Renal cortical epithelial cell (primary cell): ENCODE measurements at places on chromosomes 1 and 21.
A peak's percentile ranks its signal among the peaks of the same experiment; 100 is the strongest.

DNA sequence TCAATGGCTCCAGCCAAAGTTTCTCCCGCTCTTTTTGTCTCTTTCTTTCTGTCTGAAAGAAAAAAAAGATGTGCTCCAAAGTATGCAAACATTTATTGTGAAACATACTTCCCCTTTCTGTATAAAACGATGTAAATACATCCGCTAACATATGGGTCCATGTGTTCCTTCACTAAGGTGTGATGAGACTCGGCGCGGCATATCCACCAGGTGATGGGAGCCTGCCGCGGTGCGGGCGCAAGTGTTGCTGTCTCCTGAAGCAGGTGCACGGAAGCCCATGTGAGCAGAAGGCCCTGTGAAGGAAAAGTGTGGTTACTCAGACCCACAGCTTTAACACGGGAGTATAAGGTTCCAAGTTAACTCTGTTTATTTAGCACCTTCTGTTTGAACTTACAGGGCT, 466.6 kb upstream of the C1orf87 start:
- no peak for DNase-seq

GRCh38 chr1:115065021-115065420, 24.3 kb downstream of the TSPAN2 start:
- DNase-seq, result no peak

GRCh38 chr21:29033301-29033700, 8.8 kb downstream of the USP16 start:
- DNase-seq, result no peak

DNA sequence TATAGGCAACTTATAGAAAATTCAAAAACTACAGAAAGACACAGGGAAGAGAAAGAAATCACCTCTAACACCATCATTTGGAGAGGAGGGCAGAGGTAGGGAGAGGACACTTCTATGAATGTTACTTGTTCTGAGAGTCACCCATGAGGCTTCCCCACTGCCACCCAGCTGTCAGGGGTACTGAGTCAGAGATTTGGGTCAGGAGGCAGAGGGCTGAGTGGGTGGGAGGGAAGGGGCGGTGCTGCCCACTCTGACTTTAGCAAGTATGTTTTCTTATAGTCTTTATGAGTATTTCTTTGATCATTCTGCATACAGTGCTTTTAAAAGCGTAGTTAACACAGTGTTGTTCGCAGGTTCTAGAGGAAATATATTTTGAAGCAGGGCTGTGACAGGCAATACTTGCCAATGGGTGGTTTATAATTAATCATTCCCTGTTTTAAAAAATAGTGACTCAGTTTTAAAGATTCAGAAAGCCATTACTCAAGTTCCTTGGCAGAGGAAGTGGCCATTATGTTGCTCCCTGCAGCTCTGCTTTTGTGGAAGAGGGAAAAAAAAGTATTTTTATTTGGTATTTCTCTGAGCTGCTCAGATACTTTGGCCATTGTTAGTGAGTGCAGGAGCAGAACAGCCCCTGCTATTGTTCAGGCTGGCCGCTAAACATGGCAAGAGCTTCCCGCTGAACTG, 18.3 kb downstream of the IL6R start:
- DNase-seq, result peak; percentile 95

DNA sequence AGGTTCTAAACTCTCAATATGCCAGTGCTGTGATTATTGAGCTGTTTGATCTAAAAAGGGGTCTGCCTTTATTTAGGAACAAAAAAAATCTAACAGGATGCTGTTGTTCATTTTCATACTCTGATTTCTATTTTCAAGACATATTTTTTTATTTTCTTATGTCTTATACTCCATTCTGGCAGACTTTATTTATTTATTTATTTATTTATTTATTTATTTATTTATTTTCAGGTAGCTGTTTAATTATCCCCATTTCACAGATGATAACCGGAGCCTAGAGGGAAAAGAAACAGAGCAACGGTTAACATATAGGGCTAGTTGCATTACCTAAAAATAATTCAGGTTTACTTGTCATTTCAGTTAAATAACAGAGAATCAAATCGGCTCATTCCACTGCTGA, 174.4 kb downstream of the CENPF start:
- DNase-seq, result no peak

DNA sequence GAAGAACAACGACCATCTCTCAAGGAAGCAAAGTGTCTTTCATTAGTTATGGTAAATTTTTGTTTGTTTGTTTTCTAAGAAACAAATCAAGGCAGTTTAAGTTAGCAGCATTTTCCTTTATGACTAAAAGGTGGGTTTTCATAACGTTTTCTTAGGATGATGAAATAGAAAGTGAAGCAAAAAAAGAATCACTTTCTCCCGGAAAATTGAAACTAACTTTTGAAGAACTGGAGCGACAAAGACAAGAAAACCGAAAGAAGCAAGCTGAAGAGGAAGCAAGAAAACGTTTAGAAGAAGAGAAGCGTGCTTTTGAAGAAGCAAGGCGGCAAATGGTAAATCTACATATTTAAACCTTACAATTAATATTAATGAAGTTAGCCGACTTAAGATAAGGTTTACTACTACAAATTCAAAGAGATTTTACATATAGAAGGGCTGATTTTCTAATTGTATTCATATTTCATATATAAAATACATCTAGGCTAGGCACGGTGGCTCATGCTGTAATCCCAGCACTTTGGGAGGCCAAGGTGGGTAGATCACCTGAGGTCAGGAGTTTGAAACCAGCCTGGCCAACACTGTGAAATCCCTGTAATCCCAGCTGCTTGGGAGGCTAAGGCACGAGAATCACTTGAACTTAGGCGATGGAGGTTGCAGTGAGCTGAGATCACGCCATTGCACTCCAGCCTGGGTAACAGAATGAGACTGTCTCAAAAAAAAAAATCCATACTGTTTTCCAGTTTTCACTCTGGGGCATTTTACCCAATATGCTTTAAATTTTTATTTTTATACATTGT, 38.3 kb downstream of the NEXN start:
- DNase-seq, result no peak

DNA sequence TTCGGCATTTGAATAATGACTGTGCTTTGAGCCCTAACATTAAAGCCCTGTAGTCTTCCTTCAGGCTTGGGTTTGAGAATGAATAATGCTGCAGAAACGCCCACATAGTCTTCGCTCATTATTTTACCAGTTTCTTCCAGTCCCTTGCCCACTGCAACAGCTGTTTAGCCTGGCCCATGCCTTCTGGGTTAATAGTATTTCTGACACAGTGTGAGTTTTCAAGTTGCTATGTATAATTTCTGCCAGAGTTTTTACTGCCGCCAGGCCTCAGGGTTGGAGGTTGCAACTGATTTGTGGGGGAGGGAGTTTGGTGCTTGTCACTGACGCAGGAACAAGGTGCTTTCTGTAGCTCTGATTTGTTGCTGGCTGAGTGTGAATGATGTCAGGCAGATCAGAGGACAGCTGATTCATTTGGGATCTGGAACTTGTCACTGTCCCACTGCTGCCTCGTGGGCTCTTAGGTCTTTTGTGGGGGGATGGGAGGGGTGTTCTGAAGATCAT, 109.8 kb downstream of the MAST2 start:
- DNase-seq, result peak; percentile 95

DNA sequence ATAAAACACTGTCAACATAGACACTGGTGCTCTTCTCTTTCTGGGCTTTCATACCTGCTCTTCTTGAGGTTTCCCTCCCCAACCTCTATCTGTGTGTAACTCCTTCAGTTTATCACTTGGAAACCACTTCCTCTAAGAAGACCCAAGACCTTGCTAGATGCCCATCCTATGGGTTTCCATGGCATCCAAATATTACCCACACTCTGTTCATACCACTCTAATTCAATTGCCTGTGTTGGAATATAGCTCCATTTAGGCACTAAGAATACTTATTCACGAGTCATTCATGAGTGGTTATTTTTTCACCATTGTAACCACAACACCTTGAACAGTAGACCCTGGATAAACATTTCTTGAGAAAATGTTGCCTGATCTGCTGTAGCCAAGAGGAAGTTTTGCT, 231.1 kb upstream of the SGIP1 start:
- DNase-seq, result peak; percentile 93

DNA sequence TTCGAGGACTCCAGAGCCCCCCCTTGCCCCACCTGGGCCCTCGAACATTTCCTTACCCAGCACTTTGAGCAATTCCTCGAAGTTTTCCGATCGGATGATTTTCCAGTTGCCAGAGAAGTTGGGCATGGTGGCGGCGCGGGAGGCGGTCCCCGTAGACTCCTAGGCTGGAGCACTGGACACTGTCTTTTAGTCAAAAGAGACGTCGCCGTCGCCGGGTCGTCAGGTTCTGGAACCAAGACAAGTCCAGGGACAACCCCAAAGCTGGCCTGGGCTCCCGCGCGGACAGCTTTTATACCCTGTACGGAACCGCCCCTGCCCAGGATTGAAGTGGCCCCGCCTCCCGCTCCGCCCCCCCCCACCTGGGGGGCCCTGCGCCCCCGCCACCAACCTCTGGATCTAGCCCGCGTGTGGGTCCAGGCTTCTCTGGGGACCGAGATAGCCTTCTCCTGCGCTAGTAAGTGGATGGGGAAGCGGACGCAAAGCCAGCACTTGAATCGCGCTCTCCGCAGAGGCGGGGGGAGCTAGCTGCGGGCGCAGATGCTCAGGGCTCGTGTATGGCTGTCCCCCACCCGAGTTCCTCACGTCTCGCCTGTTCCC, at the start of gene CRABP2:
Gene CRABP2, minus strand, starts transcription at position 263 of the 597 bp plus-strand sequence. Its CDS starts 137 bp downstream, at position 126.
- peak; percentile 22 for DNase-seq

GRCh38 chr1:58922302-58923089, 138.6 kb upstream of the JUN start:
- DNase-seq, result peak; percentile 95
